ENCODE measurements at places on chromosomes 5 and 9.

DNA sequence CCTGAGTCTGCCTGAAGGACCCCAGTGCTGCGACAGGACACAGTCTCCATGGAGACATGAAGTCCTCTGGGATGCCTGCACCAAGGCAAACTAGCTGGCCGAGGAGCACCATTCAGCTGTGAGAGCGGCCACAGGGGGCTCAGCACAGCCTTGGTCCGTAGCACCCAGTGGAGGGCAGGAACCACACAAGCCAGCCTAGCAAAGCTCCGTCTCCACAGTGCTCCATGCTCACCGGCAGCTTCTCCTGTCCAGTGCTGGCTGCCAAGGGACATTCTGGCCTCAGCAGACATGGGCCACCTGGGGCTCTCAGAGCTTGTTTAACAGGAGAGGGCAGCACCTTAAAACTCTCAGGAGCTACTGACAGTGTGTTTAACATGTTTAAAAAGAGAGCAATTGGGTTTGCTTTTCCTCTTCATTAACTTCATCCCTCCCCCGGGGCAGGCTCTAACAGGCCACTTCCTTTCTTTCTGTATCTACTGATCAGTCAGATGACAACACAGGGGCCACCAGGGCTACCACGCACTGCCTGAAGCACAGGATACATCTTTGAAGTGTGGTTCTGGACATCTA is 57.0 kb downstream of the SECISBP2 start:
- DNase-seq = no peak

- DNase-seq = no peak
Observed at GRCh38 chr5:40958811-40959210, 49.5 kb downstream of the C7 start.

GRCh38 chr5:121088341-121088740 is 624.2 kb downstream of the PRR16 start:
- no peak for DNase-seq

DNA sequence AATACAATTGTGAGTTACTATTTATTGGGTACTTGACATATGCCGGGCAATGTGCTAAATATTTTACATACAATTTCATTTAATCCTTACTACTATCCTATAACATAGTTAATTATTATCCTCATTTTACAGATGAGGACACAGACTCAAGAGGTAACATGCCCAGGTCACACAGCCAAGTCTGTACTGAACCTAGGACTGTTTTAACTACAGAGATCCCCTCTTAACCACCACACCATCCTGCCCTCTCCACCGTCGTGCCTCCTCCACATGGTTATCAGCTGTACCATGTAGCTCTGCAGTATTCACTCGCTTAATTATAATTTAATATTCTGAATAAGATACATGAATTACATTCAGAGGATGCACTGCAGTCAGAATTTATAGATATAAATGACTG is 5.3 kb downstream of the RAB14 start:
- DNase-seq = no peak

GRCh38 chr5:57258943-57259342 is 85.1 kb downstream of the GPBP1 start:
- DNase-seq = no peak

- no peak for DNase-seq
Observed at GRCh38 chr5:78287169-78287568, 7.3 kb downstream of the AP3B1 start.

DNA sequence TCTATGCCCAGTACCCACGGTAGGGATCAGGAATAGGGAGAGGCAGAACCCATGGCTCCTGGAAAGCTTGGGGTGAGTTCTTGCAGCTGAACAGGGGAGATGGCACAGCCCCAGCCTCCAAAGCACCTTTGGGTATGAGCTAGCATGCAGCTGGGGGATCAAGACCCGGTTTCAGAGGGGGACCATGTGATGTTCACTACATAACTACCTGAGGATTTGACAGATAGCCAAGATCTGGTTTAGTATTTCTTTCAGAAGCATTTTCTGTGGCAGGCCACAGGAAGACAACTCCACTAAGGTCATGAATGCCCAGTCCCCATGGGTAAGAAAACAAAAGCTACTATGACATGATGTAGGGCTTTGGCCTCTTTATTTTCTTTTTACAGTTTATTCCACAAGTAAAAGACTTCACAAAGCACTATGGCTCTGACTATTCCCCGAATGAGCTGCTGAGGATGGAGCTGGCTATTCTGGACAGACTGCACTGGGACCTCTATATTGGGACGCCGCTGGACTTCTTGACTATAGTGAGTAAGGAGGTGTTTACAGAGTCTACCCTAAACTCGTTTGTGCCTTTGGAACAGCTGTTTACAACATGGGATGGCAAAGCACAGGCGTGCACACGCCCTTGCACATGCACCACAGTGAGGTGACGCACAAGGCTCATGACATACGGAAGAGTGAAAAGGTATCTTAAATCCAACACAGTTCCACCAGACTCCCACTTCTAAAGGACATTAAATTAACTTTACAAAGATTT is 3.4 kb downstream of the CCNI2 start:
- DNase-seq = no peak

- no peak for DNase-seq
Observed at GRCh38 chr9:133252301-133253020, 22.5 kb downstream of the ABO start.

- no peak for DNase-seq
Observed at GRCh38 chr9:77725046-77725694, 77.0 kb upstream of the GNA14 start.

DNA sequence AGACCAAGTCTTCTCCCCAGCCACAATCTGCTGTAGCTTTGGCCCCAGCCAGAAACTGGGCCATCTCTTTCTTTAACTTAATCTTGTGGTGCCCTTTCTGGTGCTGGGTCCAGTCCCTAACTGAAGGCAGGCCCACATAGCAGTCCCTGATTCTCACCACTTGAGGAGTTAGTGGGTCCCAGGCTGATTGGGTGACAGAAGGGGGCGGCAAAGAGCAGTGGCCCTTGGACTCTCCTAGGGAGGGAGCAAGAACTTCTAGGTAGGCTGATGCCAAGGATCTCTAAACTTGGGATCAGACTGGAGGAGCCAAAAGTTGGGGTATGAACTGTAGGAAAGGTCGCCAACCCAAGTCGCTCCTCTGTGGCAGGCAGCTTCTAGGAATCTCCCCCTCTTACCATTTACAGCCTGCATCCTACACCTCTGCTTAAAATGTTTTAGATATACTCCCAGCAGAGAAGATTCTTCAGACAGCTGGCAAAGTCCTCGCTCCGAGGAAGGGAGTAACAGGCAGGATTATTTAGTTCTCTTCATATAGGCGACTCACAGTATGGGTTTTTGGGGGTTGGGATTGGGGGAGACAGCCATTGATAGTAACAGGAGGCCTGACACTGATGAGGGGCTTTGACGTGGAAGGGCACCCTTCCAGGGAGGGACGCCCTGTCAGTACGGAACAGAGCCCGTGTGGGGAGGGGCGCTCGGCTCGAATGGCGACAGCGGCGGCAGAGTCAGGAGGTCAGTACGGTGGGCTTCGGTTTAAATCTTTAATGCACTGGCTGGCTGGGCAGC is 2.0 kb upstream of the CCL27 start:
- no peak for DNase-seq

- no peak for DNase-seq
Observed at GRCh38 chr5:175201393-175201792, 242.6 kb downstream of the DRD1 start.

GRCh38 chr5:113047733-113048652 is 71.4 kb downstream of the DCP2 start:
- DNase-seq = no peak

- DNase-seq = no peak
Observed at GRCh38 chr9:101030086-101030391, 1.5 kb downstream of the PLPPR1 start.

- no peak for DNase-seq
Observed at GRCh38 chr5:662751-663435, 30.3 kb downstream of the TPPP start.

- DNase-seq = no peak
Observed at GRCh38 chr5:63245271-63245670, 666.7 kb downstream of the LRRC70 start.

DNA sequence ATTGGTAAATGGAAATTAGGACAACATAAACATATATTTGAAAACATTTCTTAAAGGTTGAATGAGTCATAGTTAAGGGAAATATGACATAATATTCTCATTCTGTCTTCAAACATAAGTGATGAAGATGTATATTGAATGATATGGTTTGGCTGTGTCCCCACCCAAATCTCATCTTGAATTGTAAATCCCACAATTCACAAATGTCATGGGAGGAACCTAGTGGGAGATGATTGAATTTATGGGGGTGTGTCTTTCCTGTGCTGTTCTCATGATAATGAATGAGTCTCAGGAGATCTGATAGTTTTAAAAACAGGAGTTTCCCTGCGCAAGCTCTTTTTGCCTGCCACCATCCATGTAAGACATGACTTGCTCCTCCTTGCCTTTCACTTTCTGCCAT is 104.4 kb upstream of the MPDZ start:
- DNase-seq = no peak

- DNase-seq = no peak
Observed at GRCh38 chr5:136998854-136999357, 500.2 kb downstream of the SPOCK1 start.

- no peak for DNase-seq
Observed at GRCh38 chr5:54803471-54804011, 181.9 kb downstream of the ESM1 start.

DNA sequence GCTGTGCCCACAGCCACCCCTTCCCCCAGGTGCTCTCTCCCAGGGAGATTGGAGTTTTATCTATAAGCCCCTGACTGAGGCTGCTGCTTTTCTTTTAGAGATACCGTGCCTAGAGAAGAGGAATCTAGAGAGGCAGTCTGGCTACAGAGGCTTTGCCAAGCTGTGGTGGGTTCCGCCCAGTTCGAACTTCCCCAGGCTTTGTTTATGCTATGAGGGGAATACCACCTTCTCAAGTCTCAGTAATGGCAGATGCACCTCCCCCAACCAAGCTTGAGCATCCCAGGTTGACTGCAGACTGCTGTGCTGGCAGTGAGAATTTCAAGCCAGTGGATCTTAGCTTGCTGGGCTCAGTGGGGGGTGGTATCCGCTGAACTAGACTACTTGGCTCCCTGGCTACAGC is 157.4 kb downstream of the CAAP1 start:
- no peak for DNase-seq

- no peak for DNase-seq
Observed at GRCh38 chr9:122367065-122367464, 3.8 kb upstream of the PTGS1 start.

DNA sequence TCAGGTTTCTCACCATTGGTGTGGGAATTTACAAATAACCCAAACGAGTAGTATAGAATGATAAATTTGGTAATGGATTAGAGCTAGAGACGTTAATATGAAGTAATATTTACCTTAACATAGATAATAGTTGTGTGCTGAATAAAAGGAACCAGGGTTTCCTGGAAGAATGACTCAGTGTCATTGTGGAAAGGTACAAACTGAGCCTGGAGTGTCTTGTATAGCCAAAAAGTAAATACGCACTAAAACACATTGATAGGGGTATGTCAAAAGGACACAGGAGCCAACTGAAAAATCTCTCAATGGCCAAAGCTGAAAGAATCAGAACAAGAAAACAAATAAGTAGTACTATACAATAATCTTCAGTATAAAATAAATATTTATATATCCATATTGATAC is 363.5 kb downstream of the SLCO4C1 start:
- no peak for DNase-seq

- no peak for DNase-seq
Observed at GRCh38 chr9:38507587-38507986, 83.3 kb upstream of the IGFBPL1 start.

DNA sequence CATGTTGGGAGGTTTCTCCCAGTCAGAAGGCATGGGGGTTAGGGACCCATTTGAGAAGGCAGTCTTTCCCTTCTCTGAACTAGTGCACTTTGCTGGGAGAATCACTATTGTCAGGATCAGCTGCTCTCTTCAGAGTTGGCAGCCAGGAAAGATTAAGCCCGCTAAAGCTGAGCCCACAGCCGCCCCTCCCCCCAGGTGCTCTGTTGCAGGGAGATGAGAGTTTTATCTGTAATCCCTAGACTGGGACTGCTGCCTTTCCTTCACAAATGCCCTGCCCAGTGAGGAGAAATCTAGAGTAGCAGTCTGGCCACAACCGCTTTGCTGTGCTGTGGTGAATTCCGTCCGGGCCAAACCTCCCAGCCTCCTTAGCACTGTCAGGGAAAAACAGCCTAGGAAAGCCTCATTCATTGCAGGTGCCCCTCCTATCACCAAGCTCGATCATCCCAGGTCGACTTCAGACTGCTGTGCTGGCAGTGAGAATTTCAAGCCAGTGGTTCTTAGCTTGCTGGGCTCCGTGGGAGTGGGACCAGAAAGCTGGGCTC is 69.8 kb downstream of the CNTLN start:
- no peak for DNase-seq

- peak; percentile 72 for DNase-seq
Observed at GRCh38 chr5:135191084-135191826, 157.2 kb upstream of the PITX1 start.

- DNase-seq = no peak
Observed at GRCh38 chr5:155514105-155514563, 500.6 kb downstream of the KIF4B start.

- DNase-seq = no peak
Observed at GRCh38 chr9:89038382-89039103, 47.3 kb downstream of the S1PR3 start.

- DNase-seq = no peak
Observed at GRCh38 chr5:14476786-14477435, 104.7 kb upstream of the OTULINL start.

- no peak for DNase-seq
Observed at GRCh38 chr9:127112735-127113161, 9.7 kb downstream of the ANGPTL2 start.

Measured in GM12892 (cell line).